Suppressor macrophage (primary cell): ENCODE measurements at places on chromosomes 1 and 21.
A peak's percentile ranks its signal among the peaks of the same experiment; 100 is the strongest.

- no peak for DNase-seq
These were observed 8.0 kb downstream of the BATF3 start for GRCh38 chr1:212691561-212692071.

DNA sequence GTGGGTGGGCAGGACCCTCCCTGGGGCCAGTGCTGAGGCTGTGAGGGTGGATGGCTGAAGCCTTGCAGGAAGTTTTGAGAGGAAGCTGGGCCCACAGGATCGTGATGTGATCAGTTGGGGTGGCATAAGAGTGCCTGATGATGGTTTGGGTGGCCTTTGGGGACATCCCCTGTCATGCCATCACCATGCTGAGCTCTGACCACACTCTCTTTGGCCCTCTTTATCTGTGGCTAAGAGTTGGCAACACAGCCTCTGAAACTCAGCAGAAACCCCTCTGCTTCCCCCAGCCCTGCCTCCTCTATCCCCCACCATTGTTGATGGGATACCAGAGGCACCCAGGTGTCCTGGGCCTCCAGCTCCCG, 19.8 kb downstream of the MIIP start:
- peak; percentile 76 for DNase-seq

DNA sequence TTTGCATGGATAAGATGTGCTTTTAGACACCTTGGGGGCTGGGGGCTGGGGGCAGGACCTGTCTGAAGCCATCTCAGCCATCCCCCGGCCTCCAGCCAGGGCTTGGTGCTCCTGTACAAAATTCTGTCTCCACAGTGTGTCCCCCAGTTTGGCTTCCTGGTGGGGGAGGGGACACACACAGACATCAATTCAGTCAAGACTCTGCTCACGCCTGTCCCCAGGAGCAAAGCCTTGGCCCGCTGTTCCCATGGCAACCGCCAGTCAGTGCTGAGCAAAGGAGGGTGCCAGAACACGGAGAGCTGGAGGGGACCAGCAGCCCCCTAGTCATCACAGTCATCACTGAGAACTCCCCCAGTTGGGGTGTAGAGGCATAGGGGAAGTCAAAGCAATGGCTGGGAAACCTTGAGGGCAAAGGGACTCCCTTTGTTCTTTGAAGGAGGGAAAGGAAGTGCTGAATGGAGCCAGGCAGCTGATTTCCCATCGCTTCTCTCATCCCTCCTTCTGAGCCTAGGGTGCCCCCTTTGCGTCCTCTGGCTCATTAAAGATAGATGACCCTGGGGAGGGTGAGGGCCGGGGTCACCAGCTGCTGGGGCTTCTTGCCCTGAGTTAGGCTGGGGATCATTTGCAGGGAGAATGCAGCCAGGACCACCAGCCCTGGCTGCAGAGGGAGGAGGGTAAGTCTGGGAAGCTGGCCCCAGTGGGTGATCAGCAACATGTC, 134.9 kb upstream of the IPO9 start:
- no peak for DNase-seq

GRCh38 chr1:76868154-76868882, 1.0 kb downstream of the ST6GALNAC5 start:
- DNase-seq: no peak

DNA sequence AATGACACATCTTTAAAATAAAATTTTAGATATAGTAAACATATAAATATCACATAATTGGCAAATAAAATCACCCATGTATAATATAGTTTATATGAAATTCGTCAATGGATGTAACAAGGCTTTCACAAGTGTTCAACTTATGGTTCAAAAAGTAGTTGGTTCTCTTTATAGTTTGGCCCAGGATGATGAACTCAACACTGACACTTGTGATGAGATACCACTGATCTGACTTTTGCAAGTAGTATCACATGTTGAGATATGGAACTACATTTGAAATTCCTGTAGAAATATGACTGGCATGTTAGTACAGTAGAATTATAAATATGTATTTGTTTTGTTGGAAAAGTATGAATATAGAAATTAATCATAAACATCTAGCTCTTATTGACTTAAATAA, 1.8 kb downstream of the TNNI3K start:
- DNase-seq: no peak

DNA sequence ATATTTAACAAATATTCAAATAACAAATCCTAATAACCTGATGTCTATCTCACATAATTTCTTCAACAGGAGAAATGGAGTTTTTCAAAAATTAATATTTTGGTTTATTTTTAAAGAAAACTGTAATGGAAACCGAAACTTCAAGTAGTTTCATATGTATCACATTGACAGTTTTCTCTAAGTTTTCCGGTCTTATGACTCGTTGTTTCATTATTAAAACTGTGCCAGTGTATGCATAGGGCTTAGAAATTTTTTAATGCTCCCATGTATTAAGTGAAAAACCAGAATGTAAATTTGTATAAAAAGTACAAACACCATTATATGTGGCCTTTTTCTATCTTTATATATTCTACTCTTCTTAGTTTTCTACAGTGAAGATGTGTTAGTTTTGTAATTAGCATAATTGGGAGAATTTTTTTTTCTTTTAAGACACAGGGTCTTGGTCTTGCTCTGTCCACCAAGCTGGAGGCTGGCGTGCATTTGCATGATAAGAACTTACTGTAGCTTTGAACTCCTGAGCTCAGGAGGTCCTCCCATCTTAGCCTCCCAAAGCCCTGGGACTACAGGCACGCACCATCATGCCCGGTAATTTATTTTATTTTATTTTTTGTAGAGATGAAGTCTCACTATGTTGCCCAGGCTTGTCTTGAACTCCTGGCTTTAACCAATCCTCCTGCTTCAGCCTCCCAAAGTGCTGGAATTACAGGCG, 43.9 kb upstream of the SAMSN1 start:
- DNase-seq: no peak

GRCh38 chr21:37365517-37366481, 774 bp upstream of the DYRK1A start:
- peak; percentile 88 for DNase-seq

DNA sequence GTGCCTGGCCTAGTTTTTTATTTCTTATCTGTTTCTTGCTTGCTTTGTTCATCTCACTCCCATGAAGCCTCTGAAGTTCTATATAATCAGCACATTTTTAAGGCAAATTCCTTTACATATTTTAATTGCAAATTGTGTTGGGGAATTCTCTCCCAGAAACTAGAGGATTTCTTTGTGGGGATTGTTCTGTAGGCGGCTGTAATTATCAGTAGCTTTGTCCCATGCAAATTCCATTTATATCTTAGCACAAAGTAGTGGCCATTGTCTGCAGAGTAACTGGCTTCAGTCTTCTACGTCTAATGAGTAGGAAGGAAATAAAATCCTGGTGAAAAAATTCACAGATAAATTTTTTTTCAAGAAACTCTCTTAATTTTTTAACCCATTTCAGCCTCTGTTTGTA, 35.7 kb downstream of the CLEC20A start:
- DNase-seq: no peak

- DNase-seq: peak; percentile 14
These were observed 117.7 kb downstream of the LACTBL1 start for GRCh38 chr1:22854688-22855565.

DNA sequence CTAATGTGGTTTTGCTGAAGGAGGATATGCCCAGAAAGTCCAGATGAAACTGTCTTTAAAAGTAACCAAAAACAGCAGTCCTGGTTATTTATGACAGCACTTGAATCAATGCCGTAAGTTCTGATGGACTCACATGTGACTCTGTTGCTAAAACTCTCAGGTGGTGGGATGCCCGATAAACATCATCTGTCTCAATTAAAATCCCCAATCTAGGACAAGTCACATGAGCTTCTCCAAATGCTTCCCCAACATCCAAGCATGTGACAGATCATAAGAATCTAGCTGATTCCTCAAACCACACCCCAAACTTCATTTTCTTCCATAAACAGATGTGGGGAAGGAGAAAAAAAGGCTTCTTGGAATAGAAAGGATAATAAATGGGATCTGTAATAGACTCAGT, 786 bp upstream of the CTSK start:
- DNase-seq: peak; percentile 62

GRCh38 chr1:45430490-45430889, 60.5 kb downstream of the TESK2 start:
- DNase-seq: peak; percentile 85

- no peak for DNase-seq
These were observed 125.8 kb downstream of the CTH start for GRCh38 chr1:70536708-70537366.

- no peak for DNase-seq
These were observed 723.5 kb upstream of the ADAMTS5 start for GRCh38 chr21:27690426-27690825.

DNA sequence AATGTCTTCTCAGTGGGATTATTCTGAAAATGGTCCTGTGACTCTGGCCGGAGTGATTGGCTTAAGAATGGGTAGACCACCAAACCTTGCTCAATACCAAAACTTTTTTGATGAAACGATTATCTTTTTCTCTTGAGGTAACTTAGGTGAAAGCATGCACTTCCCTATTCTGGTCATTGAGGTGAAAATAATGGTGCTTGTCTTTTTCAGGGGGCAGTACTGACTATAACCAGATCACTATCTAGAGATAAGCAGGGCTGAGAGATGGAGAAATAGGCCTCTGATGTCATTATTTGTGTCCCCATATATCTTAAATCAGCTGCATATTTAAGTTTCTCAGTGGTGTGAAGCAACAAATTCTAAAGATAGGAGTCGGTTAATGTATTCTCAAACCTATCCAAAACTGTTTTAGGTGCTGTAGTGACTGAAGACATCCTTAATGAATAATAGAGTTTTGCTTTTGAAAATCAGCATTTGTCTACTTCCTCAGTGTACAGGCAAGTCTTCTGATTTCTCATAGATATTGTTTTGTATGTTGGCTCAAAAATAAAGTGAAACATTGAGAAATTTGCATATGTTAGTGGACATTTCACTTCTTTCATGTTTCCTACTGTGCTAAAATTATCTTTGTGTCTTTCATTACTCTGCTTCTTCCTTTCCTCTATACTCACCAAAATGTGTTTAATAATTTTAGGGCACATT, 735.3 kb upstream of the ADGRL4 start:
- no peak for DNase-seq

DNA sequence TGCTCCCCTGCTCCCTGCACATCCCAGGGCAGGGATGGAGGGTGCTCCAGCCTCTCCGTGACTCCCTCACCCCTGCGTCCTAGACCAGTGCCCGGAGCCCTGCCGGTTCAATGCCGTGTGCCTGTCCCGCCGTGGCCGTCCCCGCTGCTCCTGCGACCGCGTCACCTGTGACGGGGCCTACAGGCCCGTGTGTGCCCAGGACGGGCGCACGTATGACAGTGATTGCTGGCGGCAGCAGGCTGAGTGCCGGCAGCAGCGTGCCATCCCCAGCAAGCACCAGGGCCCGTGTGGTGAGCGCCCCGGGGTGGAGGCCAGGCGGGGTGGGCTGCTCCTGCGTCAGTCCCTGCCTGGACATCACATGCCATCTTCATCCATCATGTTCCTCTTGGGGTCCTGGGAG, 22.0 kb downstream of the AGRN start:
- DNase-seq: no peak

- peak; percentile 14 for DNase-seq
These were observed 131.5 kb downstream of the DNM3 start for GRCh38 chr1:171972846-171973245.

- DNase-seq: no peak
These were observed 28.9 kb upstream of the GPR137B start for GRCh38 chr1:236113324-236114032.
